ENCODE measurements at places on chromosomes 3 and 15. TPM values are rescaled to one million over a fixed set of nuclear protein-coding genes. Genes with fewer than 3 reads are reported as not detected.

GRCh38 chr15:25056484-25057425, 102.0 kb downstream of the SNRPN start:
- DNase-seq, result no peak

Gene CCR1
- 2.0 TPM for polyA plus RNA-seq

DNA sequence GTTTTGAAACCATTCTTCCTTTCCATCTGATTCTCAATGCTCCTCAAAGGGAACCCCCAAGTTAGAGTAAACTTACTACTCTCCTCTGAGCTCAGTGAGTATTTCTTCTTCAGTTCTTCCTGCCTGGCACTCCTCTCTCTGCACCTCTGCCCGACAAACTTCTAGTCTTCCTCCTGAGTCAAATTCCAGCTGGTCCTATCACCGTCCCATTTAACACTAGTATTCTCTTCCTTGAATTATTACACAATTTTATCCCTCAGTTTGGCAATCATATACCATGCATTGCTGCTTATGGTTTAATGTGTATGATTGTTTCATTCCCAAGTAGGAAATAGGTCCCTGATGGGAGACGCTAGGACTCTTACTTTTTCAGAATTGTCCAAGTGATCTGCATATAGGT, 279.7 kb downstream of the MECOM start:
- DNase-seq, result no peak

- DNase-seq, result peak; percentile 33
Observed at GRCh38 chr15:99564221-99565048, 1.3 kb upstream of the MEF2A start.

Gene PRRT3
- polyA plus RNA-seq, result 4.4 TPM
